ENCODE measurements at places on chromosomes 13 and 19.

DNA sequence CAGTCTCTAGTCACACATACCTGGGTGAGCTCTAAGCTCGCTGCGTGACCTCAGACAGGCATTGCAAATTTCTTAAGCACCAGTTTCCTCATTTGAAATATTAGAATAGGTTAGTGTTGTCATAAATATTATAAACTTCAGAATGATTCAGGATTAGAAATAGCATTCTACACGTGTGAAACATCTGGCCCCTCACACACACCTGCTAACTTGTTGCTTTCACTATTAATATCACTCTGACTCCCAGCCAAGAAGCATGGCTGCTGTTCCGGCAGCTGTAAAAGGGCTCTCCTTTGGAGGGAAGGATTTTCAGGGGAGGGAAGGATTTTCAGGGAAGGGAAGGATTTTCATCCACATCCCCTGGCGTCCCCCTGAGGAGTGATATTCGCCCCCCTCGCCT lies 161.3 kb upstream of the GPR12 start:
- DNase-seq, result no peak

DNA sequence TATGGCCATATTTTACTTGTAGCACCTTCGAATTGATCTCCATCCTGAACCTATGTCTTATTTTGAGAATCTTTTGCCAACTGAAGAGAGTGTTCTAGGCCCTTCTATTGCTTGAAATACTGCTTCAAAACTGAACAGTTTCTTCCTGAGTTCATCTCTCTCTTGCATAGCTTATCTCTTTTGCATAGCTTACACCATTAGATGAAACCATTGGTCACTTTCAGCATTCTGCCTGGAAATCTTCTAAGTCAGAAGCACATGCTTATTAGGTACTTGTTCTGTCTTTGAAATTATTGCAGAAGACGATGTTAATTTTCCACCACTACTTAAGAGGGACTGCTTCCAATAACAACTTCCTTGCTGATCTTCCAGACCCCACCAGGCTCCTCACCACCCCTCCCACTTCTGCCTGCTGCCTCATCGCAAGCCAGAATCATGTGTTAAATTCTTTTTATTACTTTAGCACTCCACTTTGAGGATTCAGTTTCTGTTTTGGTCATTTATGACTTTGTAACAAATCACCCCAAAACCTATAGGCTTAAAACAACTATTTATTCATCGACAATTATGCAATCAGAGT lies 122.4 kb upstream of the MAB21L1 start:
- DNase-seq, result no peak

DNA sequence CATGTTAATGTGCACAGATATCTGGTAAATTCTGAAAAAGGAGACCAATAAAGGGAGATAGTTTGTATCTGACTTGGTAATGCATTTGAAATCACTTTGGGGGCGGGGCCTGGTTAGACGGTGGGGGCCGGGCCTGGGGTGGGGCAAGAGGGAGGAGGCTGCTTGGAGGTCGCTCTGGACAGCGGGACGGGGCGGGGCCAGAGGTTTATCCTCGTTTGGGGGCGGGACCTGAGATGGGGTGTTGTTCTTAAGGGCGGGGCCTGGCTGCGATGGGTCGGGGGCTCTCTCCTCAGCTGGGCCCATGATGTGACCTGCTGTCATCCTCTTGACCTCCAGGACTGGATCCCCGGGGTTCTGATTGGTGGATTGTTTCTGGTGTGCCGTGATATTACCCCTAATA lies 4.9 kb upstream of the ZNF808 start:
- no peak for DNase-seq

- no peak for DNase-seq
Observed at GRCh38 chr19:35217649-35217990, 10.9 kb downstream of the FAM187B start.

- DNase-seq, result no peak
Observed at GRCh38 chr13:45909673-45910072, 58.1 kb upstream of the SIAH3 start.

DNA sequence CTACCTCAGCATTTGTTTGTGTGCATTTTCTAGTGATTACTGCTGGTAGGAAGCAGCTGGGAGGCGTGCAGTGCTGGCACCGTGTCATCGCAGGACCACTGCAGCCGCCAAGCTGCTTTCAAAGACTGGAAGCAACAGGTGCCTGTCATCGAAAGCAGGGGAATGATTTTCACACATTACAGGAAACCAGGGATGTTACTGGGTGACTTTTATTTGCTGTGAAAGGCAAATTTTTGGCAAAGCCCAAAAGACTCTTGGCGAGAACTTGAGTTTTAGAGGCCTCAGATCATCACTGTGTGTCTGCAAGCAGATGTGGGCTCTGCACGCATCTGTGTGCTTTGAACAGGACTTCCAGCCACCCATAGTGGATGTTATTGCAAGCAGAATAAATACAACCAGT lies 176.4 kb downstream of the FLT1 start:
- DNase-seq, result no peak

- no peak for DNase-seq
Observed at GRCh38 chr13:81659984-81660383, 1319.1 kb upstream of the SPRY2 start.

DNA sequence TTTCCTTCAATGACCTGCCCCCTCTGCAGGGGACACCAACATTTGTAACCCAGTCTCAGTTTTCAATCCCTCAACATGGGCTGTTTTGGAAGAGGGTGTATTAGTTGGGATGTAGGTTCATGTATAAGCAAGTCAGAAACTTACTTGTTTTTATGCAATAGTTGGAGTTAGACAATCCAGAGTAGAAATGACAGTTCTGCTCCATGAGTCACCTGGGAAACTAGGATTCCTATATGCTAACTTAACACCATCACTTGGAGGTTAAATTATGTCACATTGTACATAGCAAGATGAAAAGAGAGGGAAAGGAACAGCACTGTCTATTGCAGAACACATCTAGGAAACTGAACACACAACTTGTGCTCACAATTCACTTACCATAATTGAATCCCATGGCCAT lies 436.4 kb downstream of the RFC3 start:
- no peak for DNase-seq

- no peak for DNase-seq
Observed at GRCh38 chr19:41707502-41707812, 969 bp upstream of the CEACAM5 start.

- DNase-seq, result no peak
Observed at GRCh38 chr13:48296528-48296927, 7.0 kb upstream of the RB1 start.

- DNase-seq, result peak; percentile 91
Observed at GRCh38 chr19:4713384-4713951, 10.2 kb downstream of the DPP9 start.

All from urothelium cell line (cell line).